NCI-H2171 (cell line): ENCODE measurements at places on chromosomes 4 and X.

GRCh38 chr4:137545461-137545861 is 13.2 kb upstream of the PCDH18 start:
- DNase-seq: no peak

DNA sequence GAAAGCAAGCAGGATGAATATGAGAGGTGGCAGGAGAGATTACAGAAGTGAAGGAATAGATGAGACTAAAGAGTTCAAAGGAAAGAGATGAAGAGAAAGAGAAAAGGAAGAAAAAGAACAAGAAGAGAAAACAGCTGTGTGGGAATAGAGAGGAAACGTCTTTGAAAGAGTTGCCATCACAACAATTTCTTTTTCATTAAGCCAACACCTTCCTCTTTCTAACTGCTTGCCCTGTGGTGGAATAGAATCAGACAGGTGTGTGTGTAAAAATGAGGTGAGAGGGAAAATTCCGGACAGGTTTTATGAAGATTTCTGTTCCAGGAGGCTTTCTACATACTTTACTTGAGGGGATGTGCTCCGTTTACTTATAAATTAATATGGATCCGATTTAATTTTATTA is 28.8 kb downstream of the DTHD1 start:
- no peak for DNase-seq

DNA sequence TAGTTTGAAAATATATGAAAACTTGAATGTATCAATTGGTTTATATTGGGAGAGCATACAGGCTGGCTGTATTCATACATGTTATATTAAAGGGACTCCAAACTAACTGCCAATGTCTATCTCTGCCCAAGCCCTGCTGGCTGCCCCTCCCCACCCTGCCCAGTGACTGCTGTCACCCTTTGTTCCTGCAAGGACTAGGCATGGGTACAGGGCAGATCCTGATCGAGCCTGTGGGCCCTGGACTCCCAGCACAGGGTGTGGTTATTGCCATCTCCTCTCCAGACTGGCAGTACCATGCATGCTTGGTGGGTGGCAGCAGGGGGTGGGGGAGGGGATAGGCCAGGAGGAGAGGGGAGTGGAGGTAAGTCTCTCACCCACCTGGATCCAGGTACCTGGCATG is 167.5 kb upstream of the RASGEF1B start:
- no peak for DNase-seq

- no peak for DNase-seq
These were observed 107.6 kb downstream of the AFAP1 start for GRCh38 chr4:7831858-7832730.

DNA sequence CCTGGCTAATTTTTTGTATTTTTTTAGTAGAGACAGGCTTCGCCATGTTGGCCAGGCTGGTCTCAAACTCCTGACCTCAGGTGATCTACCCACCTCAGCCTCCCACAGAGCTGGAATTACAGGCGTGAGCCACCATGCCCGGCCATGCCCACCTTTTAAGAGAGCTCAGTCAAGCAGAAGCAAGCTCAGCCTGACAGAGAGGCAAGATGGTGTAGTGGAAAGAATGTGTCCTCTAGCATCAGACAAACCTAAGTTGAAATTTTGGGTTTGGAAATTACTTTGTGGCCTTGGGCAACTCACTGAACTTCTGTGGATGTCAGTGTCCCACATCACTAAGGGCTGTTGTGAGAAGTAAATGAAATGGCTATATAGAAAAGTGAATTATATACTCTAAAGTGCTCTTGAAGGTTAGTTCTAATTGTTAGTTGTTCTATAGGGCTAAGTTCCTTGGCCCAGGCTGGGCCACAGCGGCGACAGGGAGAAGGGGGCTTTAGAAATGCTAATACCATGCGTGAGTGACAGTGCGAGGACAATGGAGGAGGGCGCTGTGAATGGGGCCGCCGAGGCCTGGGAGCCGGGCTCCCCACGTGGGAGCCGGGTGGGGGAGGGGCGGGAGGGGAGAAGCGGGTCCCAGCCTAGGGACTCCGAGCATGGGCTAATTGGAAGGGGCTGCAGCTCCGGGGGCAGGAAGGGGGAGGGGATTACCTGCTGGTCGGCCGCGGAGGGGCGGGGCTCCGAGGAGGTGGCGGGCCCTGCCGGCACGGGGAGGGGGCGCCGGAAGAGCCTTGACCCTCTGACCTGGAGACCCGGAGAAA is 15.6 kb downstream of the PJA1 start:
- no peak for DNase-seq

- no peak for DNase-seq
These were observed 240.3 kb upstream of the GPC4 start for GRCh38 chrX:133655275-133656265.

- DNase-seq: no peak
These were observed 200.2 kb downstream of the LRBA start for GRCh38 chr4:150814873-150815272.

DNA sequence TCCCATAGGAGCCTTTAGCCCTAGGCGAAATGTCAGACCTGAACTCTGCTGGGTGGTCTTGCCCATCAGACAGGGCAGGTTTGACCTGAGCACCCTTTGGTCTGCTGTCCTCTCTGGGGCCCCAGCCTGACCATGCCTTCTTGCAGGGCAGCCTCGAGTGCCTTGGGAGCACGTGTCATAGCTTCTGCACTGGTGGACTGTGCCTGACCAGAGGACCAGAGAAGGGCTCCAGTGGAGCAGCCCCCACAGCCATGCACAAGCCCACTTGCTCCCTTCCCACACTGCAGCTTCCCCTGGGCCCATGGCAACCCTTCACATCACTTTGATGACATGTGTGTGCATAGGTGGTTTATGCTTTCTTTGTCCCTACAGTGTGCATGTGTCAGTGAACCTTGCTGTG is 394.0 kb downstream of the TEX13C start:
- no peak for DNase-seq

DNA sequence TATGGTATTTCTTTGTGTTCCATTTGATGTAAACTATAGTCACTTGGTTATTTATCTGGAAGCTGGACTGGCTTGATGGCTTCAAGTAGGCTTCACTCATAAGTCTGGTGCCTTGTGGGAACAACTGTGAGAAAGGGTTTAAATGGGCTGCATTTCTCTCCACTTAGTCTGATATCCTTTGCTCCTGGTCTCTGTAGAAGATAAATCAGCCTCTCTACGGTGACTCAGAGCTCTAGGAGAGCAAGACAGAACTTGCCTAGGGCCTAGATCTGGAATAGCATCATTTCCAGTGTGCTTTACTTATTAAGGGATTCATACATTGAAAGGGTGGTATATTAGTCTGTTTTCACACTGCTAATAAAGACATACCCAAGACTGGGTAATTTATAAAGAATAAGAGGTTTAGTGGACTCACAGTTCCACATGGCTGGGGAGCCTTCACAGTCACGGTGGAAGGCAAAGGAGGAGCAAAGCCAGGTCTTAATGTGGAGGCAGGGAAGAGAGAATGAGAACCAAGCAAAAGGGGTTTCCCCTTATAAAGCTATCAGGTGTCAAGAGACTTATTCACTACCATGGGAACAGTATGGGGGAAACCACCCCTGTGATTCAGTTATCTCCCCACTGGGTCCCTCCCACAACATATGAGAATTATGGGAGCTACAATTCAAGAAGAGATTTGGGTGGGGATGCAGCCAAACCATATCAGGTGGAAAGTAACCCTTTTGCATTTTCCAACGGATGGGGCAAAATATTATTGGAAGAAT is 1746.4 kb upstream of the PCDH7 start:
- DNase-seq: no peak

GRCh38 chr4:170374770-170375169 is 285.0 kb upstream of the AADAT start:
- DNase-seq: no peak
